ENCODE measurements at places on chromosomes 3 and 15. TPM values are rescaled to one million over a fixed set of nuclear protein-coding genes. Genes with fewer than 3 reads are reported as not detected.

Gene TUSC7
- not detected for total RNA-seq

Gene ITIH1
- not detected for total RNA-seq

Gene ILDR1
- total RNA-seq = not detected

Gene EPHB1
- total RNA-seq = 0.06 TPM

Gene PRICKLE2
- total RNA-seq = 2.2 TPM

Gene TMEM207
- total RNA-seq = not detected

Gene TIGIT
- not detected for total RNA-seq

Gene B3GNT5
- 24.8 TPM for total RNA-seq

Gene SH3BP5
- 15.7 TPM for total RNA-seq

Gene CAND2
- 0.37 TPM for total RNA-seq

Gene SPTBN5
- 0.17 TPM for total RNA-seq

Gene SKOR1
- total RNA-seq = not detected

Gene CORO2B
- 3.6 TPM for total RNA-seq

Gene OR5K2
- not detected for total RNA-seq

Gene ECE2
- not detected for total RNA-seq

Gene UNC45A
- 57.9 TPM for total RNA-seq

Gene PLSCR5
- total RNA-seq = not detected

Gene RSL24D1
- 105 TPM for total RNA-seq

Gene C2CD4B
- total RNA-seq = 0.37 TPM

Gene C2CD4A
- 0.17 TPM for total RNA-seq

Gene FBLN2
- total RNA-seq = 1.7 TPM

Gene PPP1R14D
- total RNA-seq = not detected

Gene TSPAN3
- 449 TPM for total RNA-seq

Gene AMIGO3
- total RNA-seq = 0.58 TPM

Gene REC114
- not detected for total RNA-seq

Data from A549 treated with AZD2906 at 1 μM for 4 hours (cell line).